Fibroblast of the aortic adventitia (primary cell): ENCODE measurements at places on chromosomes 6 and 20.

- DNase-seq, result no peak
Measured at GRCh38 chr6:52535711-52536423, 41.0 kb downstream of the TRAM2 start.

GRCh38 chr6:132973514-132973993 is 159.2 kb downstream of the RPS12 start:
- DNase-seq, result no peak

DNA sequence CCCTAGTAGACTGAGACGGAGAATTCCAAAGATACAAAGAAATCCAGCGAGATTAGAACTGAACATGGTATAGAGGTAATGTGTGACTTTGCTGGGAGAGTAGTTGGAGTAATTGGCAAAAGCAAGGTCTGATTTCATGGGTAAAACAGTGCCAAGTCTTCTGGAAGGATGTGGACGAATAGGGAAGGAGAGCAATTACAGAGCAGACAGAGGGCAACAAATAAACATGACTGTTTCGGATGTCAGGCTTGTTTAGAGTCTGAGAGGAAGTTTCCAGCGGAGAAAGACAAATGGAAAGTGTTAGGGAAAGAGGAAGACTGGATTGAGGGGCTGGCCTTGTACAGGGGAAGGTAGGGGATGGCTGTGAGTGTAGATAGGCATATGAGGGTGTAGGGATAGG is 282.2 kb upstream of the PRND start:
- no peak for DNase-seq

DNA sequence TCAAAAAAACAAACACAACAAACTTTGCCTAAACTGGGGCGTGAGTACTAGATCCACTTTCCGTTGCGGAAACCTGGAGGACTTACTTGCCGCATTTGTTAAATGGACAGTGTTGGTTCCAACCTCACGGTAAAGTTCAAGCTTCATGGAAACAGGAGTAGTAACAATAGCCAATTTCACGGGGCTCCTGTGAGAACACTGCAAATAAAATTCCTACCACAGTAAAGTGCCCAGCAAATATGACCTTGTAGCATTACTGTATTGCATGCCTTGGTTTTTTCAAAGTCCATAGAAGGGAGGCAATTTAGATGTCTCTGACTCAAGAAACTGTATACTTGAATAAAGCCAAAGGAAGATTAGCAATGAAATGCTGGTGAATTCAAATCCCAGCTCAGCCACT is 3.6 kb upstream of the CYP24A1 start:
- no peak for DNase-seq

GRCh38 chr6:6655805-6656251 is 67.3 kb downstream of the LY86 start:
- no peak for DNase-seq

DNA sequence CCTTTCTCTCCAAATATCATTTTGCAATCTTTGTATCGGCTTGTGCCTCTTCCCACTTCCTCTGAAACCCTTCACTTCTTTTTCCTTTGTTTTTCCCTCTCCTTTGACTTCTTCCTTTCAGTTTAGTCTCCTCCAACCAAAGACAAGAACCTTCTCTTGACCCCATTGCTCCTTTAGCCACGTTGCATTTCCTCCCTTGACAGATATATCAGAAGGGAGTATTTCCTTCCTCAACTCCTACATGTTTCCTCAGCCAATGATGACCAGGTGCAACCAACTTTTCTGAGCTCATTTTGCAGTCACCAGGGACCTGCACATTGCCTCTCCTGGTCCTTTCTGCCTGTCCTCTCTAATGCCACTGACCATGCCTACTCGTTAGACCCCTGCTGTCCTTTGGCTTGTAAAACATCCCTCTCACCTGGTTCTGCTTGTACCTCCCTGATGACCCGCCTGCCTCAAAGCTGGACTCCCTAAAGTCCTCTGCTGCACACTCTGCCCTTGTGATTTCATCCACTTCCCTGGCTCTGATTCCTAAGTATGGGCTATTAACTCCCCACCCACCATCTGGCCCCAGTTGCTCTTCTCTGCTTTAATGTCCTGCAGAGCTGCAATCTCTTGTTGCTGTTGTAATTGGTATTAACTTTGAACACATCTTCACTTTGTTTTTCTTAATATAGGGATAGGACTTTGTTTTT is 27.4 kb downstream of the SLC22A16 start:
- no peak for DNase-seq

DNA sequence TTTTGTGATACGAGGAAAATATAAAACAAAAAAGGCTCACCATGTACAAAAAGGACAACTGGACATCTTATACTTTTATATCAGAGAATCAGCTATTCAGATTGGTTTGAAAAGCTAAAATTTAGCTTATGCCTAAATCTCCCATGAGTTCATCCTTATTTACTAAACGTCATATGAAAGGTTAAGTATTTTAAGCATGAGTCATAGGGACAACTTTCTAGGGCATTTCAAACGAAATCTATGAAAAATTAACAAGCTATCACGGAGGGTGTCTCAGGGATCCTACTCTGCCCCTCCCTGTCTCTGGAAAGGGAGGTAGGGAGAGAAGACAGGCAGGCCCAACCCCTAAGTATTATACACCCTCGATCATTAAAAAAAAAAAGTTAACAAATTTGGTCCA is 124.1 kb upstream of the LOC128125822 start:
- no peak for DNase-seq

DNA sequence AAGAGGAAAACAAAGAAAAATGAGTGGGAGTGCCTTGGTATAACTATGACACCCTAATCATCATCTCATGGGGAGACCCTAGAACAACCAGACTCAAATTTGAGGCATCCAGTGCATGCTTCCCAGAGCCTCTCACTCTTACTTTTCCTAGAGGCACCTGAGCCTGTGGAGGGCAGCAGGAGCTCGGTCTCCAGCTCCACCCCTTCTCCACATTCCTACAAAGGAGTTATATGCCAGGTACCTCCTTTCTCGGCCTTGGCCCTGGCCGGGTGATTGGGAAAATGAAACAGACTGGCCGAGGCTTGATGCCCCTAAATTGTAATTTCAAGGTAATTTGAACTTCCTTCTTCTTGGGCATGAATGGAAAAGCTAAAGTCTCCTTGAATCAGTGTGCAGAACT is 761.2 kb upstream of the CHD6 start:
- no peak for DNase-seq

DNA sequence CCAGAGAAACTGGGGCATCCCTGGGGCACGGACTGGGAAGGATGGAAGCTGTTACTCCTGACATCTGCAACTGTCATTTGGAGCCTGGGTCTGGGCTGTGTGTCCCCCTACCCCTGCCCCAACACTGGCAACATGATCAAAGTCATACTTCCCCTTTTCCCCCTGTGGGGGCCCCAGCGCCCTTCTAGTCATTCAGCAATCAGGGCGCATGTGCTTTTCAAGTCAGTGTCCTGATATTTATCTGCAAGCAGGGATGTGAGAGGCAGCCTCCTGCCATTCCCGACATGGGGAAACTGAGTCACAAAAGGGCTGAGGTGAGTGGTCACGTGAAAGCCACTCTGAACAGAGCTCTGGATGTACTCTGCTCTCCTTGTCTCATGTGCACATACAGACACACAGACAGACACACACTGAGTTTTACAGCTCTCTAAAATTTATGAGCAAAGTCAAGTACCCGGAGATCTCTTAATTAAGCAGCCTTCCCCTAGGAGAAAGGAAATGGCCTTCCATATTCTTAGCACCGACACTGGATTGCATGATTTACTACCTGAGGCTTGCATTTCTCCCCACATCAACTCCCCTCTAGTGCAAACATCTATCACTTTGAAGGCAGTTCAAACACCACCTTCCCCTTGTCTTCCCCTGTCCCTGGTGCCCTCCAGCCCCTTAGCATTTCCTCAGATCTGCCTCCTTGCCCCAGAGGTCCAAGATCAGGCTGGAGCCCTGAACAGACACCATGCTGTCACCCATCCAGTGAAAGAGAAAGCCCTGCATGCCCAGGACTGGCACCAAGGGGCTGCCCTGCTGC is 170.7 kb downstream of the CDC5L start:
- DNase-seq, result no peak

GRCh38 chr6:143941852-143942627 is 66.0 kb downstream of the PLAGL1 start:
- peak; percentile 56 for DNase-seq

DNA sequence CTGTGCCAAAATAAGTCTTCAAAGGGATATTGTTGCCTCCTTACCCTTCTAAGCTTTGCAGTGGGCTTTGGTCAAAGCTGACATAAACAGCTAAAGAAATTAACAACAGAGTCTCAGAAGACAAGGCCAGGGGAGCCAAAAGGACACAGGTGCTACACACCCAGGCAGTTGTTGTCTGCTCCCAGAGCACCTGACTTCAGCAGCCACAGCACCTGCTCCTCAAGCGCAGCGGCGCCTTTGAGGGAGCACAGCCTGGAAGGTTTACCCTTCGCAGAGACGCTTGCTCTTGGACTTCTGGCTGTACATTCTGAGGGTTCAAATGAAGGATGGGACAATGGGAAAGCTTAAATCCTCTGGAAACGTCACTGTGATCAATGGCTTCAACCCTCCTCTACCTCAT is 16.6 kb downstream of the B4GALT5 start:
- DNase-seq, result no peak

DNA sequence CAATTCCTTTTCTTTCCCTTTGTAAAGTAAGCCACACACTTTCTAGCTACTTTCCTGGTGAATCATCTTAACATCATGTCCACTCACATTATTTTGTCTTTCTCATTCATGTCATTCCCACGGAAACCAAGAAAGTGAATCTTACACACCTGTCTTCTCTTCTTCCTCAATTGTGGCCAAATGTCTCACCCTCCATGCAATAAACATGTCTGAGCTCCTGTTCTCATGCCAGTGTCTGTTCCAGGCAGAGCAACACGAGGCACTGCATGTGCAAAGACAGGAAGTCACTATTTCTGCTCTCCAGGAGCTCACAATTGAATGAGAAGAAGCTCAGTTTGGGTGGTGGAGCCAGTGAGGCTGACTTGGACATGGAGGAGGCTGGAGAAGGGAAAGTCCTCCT is 29.0 kb upstream of the TMEM244 start:
- DNase-seq, result peak; percentile 37

DNA sequence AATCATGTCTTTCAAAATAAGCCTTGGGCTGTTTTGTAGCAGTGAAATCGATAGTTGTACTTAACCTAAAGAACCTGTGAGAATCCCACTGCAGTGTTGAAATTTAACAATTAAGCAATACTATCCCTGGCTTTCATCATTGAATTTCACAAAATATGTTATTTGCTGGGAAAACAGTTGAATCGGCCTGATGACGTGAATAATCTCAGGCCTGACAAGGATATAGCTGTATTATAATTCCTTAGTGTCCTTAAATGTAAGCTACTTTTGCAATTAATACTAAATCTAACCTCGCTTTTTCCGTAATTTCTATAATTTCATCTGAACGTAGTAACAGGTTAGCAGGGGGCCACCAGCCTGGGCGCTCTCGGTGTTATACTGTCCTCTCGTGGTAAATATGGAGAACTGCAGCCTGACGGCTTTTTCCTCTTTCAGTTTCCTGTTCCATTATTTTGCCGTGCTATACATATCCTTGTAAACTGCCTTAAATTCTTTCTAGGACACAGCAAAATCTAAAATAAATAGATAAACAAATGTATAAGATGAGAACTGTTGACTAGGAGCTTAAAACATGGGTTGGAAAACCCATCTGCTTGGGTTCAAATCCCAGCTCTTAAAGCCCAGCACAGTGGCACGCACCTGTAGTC is 24.0 kb downstream of the MTFR2 start:
- peak; percentile 81 for DNase-seq

DNA sequence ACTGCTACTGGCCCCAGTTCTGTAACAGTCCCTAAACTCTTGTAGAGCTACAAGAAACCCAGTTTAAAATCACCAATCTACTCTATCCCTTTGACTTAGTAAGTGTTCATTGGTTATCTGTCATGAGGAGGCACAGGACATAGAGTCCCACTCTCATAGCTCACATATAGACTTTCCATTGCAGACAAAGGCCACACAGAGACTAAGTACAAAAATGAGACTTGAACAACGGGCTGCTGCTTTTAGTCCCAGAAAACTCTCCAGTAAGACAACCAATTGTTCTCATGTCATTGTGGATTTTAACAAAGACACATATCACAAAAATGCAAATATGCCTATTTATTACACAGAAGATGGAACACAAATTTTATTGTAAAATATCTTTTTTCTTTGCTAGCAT is 197.4 kb downstream of the PTPRK start:
- no peak for DNase-seq

DNA sequence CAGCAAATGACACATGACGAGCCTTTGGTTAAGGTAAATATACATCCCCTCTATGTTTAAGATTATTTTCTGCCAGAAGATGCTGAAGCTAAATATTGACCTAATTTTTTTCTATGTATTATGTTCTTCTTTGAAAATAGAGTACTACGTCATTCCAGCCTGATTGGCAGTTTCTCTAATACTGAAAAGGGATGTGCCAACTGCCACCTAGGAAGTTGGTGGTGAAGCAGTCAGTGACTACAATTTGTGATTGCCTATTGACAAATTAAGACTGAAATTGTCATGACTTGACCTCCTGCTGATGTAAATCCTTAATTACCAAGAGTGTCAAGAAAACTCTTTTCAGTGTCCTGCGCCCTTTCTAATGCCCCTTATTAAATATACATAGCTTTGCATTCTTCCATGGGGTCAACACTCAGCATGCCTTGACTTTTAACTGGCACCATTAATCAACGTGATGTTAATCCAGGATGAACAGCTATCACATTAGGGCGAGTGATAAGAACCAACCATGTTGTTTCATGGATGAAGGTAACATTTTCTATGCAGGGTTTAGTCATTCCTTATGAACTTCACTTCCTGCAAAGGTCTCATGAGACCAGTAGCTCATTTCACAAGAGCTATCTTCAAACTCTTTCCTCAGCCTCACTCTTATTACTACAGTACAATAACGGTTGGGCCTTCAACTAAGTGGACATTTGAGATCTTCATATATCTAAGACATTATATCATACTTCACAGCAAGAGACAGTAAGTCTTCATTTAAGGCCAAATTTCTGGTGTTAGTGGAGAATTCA is 22.5 kb upstream of the SGK1 start:
- peak; percentile 40 for DNase-seq

GRCh38 chr6:79134699-79135474 is 56.8 kb upstream of the PHIP start:
- no peak for DNase-seq

- DNase-seq, result no peak
Measured at GRCh38 chr20:24588047-24588635, 118.7 kb downstream of the SYNDIG1 start.

DNA sequence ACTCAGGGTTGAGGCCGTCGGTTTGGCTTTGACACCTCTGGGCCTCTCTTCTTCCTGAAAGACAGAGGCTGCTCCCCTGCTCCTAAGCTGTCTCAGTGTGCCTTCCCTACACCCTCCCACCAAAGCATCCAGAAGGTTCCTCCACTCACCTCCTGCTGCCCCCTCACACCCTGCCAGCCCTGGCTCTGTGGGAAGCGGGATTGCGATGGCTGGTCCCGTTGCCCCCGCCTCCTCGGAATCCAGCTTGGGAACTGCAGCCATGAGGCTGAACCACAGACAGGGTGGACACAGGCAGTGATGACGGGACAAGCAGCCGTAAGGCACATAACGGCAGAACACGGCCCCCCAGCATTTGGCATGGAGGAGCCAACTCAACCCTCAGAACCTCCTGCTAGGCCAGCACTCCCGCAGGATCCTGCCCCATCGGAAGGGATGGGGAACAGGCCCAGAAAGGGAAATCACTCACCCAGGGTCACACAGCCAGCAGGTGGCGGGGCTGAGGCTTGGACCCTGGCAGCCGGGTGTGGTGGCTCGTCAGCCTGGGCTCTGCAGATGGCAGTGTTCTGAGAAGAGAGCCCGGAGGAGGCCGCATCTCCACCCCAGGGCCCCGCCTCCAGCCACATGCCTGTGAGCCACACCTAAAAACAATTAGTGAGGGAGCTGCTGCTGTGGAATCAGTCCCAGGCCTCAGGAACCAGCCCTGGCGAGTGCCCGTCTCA is 139.6 kb downstream of the PHACTR3 start:
- DNase-seq, result no peak

- DNase-seq, result no peak
Measured at GRCh38 chr6:115882771-115883170, 177.9 kb downstream of the FRK start.
